Renal pelvis (tissue), 12 donors: ENCODE measurements at places on chromosomes 3 and 15. TPM values are rescaled to one million over a fixed set of nuclear protein-coding genes. Genes with fewer than 3 reads are reported as not detected.

Gene MAP1A
- polyA plus RNA-seq, result 8.2 TPM

Gene RAD51
- 12.1 TPM for polyA plus RNA-seq

Gene TRPM1
- polyA plus RNA-seq, result 0.09 TPM

Gene RTP1
- polyA plus RNA-seq, result not detected

Gene C3orf20
- 0.77 TPM for polyA plus RNA-seq

Gene PSTPIP1
- polyA plus RNA-seq, result 1.1 TPM
